ENCODE measurements at places on chromosomes 6 and 20.

DNA sequence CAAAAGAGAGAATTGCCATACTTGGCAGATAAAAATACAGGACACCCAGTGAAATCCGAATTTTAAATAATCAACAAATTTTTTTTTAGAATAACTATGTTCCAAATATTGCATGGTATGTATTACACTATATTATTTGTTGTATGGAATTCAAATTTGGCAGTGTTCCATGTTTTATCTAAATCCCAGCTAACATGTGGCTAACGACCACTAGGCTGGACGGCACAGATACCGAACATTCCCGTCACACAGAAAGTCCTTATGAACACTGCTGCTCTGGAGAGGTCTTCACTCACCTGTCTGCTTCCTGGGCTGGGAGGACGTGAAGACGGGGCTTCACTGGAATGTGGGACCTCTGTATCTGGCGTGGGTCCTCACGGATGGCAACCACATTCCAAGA, 32.8 kb downstream of the SNX5 start:
- DNase-seq: no peak

DNA sequence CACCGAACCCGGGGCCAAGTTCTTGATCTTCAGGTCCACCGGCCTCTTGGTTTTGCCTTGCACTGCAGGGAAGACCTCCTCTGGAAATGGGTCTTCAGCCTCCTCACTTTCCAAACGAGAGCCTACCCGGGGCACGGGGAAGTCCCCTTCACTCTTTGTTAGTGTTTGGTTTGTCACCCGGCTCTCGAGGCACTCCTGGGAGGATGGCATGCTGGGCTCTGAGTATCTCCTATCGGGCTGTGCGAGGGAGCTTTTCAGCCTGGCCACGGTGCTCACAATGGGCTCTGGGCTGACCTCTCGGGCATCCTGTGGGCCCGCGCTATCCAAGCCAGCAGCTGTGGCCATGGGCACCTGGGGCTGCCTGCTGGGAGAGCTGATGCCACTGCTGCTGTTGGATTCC, 8.1 kb downstream of the TAGAP start:
- no peak for DNase-seq

GRCh38 chr20:43525021-43525420, 17.5 kb downstream of the L3MBTL1 start:
- no peak for DNase-seq

GRCh38 chr6:82980086-82980485, 85.6 kb downstream of the UBE3D start:
- DNase-seq: no peak

DNA sequence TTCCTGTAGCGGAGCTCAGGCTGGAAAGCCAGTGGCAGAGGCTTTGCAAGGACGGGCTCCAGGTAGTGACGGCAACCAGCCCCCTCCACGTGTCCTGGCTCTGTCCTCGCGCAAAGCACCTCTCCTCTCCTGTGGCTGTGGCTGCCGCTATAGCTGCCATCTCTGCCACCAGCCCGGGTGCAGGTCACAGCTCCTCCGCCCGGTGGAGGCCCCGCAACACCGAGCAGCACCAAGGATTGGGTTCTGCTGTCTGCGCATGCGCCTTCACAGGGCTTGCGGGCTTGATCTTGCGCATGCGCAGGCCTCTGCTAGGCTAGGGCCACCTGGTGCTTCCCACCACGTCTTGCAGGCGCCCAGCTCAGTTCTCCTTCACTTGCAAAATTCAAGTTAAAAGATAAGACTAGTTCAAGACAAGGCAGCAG, 625.4 kb downstream of the QKI start:
- peak; percentile 7 for DNase-seq

GRCh38 chr6:119942078-119942752, 592.7 kb upstream of the MAN1A1 start:
- DNase-seq: no peak

DNA sequence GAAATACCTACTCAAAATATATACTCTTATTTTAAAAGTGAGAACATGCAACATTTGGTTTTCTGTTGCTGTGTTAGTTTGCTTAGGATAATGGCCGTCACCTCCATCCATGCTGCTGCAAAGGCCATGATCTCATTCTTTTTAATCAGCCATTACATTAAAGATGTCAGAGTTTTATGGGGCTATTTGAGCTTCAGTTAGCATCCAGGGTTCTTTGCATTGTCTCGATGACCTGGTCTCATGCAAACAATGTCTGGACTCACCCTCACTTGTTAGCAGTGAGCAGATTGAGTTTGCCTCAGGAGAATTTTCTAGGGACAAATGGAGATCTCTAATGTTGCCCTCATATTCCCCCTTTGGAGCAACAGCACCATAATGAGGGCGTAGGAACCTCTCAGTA, 458.7 kb upstream of the AGPAT4 start:
- DNase-seq: no peak

DNA sequence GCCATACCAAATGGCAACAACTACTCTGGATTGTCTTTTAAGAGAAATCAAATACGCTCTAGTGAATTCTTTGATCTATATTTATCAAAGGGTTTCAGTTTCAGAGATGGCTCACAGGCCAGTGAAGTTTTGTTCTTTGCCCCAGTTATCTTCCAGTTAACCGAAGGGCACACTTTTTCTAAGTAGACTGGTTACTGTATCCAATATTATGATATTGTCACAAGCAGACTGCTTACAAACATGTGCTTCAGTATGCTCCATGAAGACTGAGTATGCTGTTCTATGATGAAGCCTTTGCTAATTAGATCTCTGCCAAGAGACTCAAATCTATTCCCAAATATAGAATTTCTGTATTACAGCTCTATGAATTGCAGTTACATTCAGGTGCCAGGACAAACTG, 181.1 kb downstream of the REV3L start:
- no peak for DNase-seq

DNA sequence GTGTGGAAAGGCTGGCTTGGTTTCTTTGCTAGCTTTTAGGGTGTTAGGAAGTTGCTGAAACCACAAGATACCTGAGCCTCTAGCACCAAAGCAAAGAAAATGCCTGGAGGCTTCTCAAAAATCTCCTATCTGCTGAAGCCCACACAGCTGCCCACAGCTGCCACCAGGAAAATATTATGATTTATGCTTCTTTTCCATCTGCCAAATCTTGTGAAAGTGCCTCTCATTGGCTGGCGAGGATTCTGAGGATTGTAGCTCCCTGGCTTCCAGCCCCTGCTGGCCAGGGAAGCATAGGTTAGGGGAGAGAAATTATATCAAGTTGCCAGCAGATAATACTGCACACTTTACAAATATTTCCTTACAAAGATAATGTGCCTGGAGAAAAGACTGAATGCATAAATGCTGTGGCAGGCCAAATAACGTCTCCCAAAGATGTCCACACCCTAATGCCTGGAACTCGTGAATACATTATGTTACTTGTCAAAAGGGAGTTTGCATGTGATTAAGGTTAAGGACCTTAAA, 98.4 kb downstream of the MRPL14 start:
- no peak for DNase-seq

DNA sequence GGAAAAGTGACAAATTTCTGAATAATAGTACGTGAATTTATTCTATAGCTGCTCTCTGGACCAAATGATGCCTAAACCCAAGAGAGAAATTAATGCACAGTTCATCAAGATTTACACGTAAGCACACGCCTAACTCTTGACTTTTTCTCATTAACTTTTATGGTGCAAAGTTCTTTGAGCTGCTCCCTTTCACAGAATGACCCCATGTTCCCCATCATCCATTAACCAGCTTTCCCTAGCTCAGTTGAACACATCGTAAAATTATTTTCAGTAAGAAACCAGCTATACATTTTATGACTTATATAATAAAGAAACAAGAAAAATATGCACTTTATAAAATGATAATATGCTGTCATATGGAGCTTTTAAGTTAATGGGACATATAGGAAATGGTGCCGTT, 54.3 kb downstream of the ID4 start:
- no peak for DNase-seq

GRCh38 chr6:43491750-43492661, 14.6 kb downstream of the TJAP1 start:
- DNase-seq: no peak

DNA sequence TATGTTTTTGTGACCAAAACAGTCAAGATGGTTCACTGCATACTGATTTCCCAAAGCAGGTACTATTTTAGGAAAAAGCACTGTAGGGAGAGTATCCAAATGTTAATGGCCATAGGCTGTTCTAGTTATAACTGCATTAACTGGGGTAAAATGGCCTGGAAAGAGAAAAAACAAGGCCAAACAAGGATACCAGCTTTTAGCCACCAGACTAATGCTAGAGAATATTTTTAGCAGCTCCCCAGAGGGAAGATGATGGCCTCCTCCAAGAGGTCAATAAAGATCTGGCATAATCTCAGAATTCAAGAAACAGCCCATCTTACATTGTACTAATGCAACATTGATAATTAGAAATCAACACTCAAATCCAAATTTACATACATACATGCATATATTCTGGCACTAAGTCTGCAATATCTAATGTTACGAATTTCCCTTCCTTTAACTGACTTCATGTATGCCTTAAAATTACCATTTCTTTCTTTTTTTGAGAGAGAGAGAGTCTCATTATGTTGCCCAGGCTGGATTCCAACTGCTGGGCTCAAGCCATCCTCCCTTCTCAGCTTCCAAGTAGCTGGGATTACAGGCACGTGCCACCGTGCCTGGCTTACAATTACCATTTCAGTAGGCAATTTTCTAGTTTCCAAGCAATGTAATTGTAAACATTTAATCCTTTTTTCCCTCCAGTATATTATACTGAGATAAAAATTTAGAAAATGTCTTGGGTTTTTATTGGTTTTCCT, 9.3 kb downstream of the COX7A2 start:
- DNase-seq: no peak

GRCh38 chr20:26209171-26209941, 512.7 kb upstream of the ZNF337 start:
- DNase-seq: peak; percentile 4

DNA sequence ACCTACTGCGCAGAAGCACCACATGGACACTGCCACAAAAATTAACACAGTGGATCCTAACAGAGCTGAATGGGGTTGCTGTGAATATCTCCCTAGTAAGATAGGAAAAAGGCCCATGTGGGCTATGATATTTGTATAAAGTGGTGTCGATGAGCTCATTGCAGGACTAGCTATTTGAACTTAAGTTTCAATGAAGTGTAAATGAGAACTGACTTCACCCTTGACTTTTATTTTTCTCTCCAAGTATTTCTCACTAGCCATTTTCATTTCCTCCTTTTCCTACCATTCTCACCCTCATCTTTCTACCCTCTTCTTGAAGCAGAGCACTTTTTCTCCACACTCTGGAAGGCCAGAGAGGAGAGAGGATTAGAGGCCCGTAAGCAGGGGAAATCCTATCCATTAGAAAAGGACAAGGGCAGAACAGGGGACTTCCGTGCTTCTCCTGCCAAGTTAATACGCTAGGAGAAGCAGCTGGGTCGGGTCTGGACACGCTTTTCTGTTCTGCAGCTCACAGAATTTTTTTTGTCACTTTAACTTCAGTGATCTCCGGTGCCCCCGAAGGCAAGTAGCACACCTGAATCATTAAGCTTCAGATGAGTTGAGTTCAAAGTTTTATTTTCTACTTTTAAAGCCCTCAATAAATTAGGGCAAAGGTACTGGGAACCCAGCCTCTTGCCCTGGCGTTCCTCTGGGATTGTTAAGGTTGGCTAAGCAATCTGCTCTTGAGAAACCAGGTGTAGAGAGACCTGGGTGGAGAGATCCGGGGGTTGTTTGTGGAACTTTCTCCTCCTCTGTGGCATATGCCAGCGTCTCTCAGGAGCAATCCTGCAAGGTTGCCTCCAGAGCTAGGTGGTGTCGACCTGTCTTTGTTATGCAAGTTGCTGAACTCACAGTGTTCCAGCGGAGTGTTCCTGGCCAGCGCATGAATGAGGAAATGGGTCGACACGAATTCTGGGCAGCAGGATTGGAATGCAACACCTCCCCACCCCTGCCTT, 56.2 kb upstream of the ARID1B start:
- DNase-seq: no peak

DNA sequence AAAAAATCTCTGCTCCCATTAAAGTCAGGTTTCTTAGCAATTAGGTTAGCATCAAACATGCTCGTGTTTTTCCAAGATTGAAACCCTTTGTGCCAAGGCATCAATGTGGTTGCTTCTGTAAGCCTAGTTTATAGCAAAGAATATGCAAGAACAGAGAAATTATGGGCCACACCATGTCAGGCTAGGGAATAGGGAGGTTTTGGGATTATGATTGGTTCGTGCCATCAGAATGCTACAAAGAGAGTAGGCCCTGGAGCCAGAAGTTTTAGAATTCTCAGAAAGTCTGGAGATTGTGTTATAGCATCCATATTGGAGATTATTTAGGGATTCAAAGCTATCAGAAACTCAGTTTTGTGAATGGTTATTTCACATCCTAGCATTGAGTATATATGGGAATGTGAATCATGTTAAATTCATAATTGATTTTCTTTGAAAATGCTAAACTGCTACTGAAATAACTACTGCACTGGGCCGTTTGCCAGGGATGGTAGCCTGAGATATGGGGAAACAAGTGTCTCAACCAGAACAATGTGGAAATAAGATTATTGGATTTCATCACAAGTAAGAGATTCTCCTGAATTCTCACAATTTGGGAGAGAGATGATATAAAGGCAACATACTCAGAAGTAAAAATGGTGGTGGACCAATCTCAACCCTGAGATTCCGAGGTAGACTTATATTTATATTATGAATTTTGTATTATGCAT, 45.3 kb downstream of the ZNF292 start:
- no peak for DNase-seq

DNA sequence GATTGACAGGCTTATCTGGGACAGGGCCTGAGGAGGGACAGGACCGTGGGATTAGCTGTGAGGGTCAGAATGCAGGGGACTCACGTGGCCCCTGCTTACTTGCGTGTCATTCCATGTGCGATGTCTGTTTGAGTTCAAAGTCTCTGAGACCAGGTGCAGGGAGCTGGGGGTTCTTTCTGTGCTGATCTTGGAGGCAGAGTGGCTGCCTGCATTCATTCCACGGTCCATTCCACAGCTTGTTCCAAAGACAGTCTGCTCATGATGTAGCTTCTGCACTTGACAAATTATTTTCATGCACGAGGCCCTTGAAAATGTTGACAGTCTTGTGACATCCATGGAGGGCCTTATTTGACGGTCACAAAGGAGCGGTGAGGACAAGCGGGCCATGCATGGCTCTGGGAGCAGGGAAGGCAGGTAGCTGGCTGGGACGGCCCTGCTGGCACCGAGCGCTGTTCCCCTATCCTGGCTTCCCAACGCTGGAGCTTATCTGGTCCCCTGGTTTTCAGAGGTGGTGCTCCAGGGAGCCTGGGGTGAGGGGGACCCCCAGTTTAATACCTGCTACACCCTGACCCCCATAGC, 156.3 kb upstream of the RNF24 start:
- no peak for DNase-seq

GRCh38 chr20:59662161-59662560, 57.8 kb downstream of the PHACTR3 start:
- DNase-seq: no peak

DNA sequence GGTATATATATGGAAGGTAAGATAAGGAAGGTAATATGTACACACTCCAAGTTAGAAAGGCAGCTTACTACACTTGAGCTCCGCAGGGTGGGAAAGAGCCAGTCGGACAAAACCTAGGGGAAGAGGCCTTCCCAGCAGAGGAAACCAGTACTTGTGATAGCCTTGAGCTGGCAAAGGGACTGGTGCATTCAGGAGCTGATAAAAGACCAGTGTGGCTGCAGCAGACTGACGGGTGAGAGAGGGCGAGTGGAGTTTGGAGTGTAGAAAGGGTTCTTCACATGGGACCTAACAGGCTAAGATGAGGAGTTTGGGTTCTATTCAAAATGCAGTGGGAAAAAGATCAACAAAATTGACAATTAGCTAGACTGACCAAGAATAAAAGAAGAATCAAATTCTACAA, 49.3 kb upstream of the KIF13A start:
- DNase-seq: no peak

- no peak for DNase-seq
Measured at GRCh38 chr6:157228426-157229131, 94.7 kb downstream of the TMEM242 start.

- no peak for DNase-seq
Measured at GRCh38 chr6:104595311-104595820, 264.4 kb downstream of the HACE1 start.
